Activated gamma-delta T cell treated with anti-CD3 and anti-CD28 coated beads, Interleukin-2, amount 50 U/mL, for 16 hours (primary cell): ENCODE measurements at places on chromosomes 13 and 19.

GRCh38 chr13:76783798-76784197 lies 102.4 kb downstream of the KCTD12 start:
- no peak for DNase-seq

DNA sequence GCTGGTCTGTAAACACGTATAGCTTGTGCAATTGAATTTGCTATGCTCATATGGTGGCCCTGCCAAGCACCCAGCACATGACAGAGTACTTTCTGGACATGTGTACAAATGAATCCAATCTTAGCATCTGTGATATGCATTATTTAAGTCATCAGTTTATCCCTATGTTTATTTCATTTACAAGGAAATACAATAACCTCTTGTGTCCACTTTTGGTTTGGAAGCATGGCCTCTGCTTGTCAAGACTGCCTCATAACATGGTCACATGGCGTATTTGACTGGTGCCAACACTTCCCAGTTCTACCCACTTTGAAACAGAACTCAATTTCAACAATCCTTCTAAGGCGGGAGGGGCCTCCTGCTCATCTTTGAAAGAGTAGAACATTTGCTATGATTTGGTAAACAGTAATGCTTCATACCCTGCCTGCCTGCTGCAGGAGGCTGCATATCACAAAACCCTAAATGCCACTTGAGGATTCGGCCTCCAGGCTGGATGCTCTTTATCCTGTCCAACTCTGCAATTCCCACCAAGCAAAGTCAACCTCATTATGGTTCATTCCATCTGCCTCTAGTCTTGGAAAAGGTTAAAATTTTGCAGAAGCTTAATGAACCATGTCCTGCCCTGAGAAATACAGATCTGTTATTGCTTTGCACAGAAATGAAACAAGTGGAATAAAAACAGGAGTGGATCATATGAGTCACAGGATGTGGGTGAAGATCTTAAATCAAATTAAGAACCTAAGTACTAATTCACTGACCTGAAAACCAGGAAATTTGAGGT lies 151.3 kb downstream of the CYSLTR2 start:
- DNase-seq, result no peak

- DNase-seq, result no peak
These were observed 612.6 kb downstream of the DACH1 start for GRCh38 chr13:71254384-71254783.

GRCh38 chr13:48159826-48160225 lies 64.9 kb upstream of the MED4 start:
- no peak for DNase-seq

DNA sequence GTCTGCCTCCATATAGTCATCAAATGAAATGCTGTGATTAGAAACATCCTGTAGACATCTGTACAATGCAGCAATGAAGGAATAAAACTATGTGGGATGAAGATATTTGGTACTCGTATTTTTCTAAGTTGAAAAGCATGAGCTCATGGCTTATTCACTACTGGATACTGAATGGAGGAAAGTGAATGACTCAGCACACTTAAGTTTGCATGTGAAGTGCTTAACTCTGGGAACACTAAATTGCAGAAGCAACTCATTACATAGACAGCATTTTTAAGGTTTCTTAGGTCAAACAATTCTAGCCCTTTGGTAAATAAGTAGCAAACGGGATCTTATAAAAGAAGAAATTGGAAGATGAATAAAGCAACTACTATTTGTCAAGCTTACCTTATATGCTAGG lies 429.0 kb upstream of the MIR17HG start:
- no peak for DNase-seq

GRCh38 chr13:50970956-50971355 lies 61.4 kb downstream of the RNASEH2B start:
- no peak for DNase-seq

DNA sequence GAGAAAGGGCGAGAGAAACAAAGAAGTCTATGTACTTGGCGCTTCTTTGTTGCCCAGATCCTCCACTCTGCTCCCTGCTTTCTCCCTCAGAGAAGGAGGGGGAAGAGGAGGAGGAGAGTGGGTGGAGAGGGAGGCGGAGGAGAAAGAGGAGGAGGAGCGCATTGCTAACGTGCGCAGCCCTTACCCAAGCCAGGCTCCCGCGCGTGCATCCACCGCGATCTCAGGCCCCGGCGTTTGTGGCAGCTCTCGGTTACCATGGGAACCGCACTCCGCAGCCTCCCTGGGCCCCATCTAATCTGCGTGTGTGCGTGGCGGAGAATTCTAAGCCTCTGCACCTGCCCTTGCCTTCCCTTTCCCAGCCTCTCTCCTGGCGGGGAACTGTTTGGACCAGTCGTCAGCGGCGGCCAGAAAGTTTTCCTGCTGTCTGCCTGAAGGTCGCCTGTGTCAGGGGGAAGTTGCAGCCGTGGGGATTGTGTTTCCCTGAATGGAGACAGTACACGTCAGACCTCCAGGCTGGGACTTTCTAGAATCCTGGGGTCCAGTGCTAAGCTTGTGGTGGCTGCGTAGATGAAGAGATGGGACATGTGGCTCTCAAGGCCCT lies at the start of gene ERICH6B:
TSS of gene ERICH6B (minus strand) at position 239 of the 601 bp plus-strand sequence. CDS start 18,734 bp downstream, outside the sequence.
- DNase-seq, result no peak

DNA sequence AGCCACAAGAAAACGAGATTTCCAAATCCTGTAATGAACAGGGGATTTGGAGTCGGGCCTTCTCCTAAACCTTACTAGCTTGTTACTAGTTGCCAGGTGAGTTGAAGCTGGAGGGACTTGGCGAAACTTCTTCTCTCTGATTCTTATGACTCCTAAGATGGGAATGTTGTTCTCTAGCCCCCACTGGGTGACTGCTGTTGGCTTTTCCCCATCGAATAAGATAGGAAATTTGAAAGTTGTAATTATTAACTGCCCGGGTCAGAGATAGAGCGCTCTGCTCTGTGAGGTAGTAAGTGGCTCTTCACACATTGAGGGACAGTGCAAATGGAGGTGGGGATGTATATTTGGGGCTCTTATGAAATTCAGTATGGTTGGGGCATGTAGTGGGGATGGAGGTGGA lies 111.2 kb upstream of the MBNL2 start:
- DNase-seq, result no peak
